ENCODE measurements at places on chromosomes 4 and X.
A peak's percentile ranks its signal among the peaks of the same experiment; 100 is the strongest.

DNA sequence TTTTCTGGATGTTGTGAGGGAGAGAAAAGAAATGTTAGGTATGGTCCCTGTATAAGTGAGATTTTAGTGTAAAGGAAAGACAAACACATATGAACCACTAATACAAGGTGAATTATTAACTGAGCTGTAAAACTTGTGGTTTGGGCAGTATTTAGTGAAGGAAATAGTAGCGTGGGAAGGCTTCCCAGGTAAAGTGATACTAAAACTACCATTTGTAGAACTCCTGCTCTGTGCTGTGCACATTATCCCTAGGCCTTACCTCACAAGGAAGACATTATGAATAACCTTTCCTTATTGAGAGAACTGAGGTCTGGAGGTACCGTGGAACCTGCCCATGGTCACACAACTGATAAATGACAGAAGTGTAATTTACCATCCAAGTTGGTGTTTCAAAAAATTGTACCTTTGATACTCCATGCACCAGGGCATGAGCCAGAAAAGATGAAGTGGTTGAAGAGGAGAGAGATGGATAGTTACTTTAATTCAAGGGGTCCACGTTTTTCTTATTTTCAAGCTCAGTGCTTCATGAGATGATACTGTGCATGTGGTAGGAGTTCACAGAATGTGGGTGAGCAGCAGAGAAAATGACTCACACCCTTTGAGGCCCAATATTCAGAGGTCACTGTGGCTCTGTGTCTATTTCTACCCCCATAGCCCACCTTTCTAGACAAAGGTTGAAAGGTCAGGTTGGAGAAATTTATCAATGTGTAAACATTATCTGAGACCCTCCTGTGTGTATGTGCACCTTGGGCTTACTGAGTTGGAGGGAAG, 2.6 kb upstream of the VSIG4 start:
- DNase-seq: no peak

DNA sequence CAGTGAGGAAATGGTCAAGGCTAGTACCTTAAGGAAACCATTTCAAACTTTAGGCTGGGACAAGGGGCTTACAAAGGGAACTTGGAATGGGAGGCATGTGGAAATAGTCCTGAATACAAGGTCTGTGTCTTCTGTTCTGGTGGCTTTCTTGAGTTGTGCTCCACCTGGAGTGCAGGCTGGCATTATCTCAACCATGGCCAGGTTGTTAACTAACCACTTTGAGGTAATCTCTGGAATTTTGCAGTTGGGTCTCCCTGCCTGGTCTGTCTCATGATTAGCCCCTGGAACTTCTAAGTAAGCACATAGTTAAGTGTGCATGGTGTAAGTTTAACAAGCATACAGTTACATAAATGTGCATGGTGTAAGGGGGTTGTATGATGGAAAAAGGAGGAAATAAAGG, 77.5 kb downstream of the PCDH18 start:
- DNase-seq: no peak

GRCh38 chr4:20532116-20532790, 168.0 kb upstream of the PACRGL start:
- no peak for DNase-seq

- no peak for DNase-seq
Observed at GRCh38 chr4:37635155-37635554, 51.0 kb downstream of the RELL1 start.

- no peak for DNase-seq
Observed at GRCh38 chr4:161197912-161198311, 965.9 kb downstream of the FSTL5 start.

GRCh38 chrX:94662689-94663088, 988.7 kb downstream of the FAM133A start:
- no peak for DNase-seq

DNA sequence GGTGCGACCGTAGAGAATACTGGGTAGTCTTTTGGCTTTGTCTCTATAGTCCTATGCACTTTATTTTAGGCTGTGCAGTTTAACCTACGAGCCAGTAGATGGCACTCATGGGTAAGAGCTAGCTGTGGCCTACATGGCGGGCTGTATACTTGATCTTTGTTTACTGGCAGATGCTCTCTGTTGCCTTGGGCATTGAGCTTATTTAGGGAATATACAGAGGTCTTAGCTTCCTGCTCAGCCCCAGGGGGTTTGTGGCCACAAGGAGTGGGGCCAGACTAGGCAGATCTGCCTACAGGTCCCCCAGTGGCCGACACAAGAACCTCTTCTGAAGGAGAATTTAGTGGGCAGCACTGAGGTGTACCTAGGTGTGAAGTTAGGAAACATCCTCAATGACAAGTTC, 227.6 kb upstream of the HDX start:
- DNase-seq: no peak

DNA sequence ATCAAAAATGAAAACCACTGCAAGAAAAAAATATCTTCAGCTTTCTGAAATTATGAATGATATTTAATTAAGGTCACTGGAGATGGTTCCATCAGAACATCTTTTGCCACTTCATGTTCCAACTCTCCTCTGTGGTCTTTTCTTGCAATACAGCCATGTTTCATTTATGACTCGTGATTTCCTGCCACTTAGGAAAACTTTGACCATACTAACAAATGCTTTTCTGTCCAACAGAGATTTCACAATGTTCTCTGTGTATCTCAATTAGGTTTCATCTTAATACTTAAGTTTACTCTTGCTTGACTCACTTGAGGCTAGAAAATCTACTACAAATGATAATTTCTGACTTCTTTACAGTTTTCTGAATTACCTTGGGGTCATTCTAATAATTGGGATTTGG, 330.9 kb downstream of the CXXC4 start:
- no peak for DNase-seq

DNA sequence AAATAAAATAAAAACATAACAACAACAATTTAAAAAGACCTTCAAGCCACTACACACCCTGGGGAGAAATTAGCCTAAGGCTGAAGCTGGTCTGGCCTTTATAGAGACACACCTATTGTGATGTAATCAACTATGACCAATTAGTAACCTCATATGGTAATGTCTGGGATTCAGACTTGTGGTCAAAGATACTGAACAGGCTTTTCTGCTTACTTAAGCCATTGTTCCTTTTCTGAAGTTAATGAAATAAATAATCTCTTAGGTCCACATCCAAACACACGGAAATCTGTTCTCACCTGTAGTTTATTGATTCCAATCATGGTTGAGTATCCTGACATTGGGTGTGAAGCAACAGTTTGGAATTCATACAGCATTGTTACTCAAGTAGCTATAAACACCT, 152.5 kb downstream of the PLS3 start:
- no peak for DNase-seq

GRCh38 chrX:65926095-65927019, 113.5 kb downstream of the VSIG4 start:
- DNase-seq: no peak

DNA sequence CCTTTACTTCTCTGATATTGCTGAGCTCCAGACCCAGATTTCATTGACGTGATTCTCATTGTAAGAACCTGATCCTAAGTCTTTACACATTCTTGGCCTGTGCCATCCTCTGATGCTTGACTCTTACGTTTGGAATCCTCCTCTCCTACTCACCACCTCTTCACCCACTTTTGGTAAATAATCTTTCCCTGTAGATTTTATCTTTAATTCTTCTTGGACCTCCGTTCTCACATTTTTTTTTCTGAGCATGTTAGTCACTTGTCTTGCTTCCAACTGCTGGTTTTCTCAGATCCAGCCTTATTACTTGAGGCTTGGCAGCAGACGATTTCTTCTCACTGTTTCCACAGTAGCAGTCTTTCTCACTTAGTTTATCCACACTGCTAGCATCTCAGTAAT, 12.4 kb upstream of the SH3RF1 start:
- DNase-seq: no peak

DNA sequence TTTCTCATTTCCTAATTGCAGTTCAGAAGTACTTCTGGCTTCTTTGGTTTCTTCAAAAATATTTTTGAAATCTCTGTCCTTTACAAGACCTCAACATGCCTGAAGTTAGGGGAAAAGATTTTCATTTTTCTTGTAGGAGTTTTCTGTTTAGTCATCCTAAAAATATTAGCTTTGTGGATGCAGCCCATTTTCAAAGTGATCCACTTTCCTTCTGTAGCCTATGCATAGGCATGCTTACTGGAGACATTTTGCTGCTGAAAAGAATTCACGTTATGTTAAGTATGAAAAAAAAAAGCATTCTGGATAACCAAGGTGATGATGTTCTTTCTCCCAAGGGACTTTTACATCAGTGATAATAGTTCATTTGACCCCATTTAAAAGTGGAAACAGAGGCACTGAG, 245.6 kb downstream of the THOC2 start:
- no peak for DNase-seq

DNA sequence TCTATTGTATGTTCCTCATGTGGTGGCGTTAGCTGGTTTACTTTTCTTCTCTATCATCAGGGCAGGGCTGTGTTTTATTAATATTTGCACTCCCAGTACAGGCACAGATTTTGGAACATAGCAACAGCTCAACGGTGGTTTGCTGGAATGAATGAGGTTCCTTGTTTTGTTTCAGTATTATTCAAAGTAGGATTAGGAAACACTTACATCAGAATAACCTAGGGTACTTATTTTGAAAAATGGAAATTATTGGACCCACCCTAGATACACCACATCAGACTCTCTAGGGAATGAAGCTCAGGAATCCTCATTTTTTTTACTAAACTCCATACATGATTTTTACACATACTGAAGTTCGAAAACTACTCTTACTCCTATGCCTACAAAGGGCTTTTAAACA, 108.8 kb upstream of the ENPEP start:
- DNase-seq: no peak

DNA sequence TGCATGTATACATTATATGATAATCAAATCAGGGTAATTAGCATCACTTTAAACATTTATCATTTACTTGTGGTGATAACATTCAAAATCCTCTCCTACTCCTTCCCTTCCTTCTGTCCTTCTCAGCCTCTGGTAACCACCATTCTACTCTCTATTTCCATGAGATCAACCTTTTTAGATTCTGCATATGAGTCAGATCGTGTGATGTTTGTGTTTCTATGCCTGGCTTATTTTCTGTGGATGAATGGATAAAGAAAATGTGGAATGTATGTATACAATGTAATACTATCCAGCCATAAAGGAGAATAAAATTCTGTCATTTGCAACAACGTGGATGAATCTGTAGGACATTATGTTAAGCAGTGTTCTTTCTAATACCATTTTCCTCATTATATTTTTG, 123.9 kb downstream of the NAA11 start:
- DNase-seq: no peak

- no peak for DNase-seq
Observed at GRCh38 chrX:129736491-129736890, 2.3 kb upstream of the XPNPEP2 start.

DNA sequence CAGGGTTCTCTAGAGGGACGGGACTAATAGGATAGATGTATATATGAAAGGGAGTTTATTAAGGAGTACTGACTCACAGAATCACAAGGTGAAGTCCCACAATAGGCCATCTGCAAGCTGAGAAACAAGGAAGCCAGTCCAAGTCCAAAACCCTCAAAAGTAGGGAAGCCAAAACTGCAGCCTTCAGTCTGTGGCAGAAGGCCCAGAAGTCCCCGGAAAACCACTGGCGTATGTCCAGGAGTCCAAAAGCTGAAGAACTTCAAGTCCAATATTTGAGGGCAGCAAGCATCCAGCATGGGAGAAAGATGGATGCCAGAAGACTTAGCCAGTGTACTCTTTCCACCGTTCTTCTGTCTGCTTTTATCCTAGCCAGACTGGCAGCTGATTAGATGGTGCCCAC, 227.2 kb downstream of the KCTD8 start:
- DNase-seq: no peak

- no peak for DNase-seq
Observed at GRCh38 chr4:142563682-142564291, 282.3 kb downstream of the INPP4B start.

GRCh38 chrX:100895365-100896075, 21.4 kb upstream of the NOX1 start:
- DNase-seq: peak; percentile 24

DNA sequence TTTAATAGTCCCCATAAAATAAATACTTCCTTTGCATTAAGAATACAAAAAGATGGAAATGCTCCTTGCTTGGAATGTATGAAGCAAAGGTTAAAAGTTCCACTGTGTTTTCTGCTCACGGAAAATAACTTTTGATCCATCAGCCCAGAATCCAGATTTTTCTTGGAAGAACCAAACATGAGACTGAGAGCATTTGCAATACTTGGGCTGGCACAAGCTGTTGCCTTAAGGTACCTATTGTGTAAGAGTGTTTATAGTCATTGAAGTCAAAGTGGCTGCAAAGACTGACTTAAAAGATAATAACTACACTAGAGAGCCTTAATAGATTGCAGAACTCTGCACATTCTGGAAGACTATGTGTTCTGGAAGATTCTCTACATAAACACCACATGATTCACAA, 281.4 kb downstream of the RAB28 start:
- DNase-seq: no peak

- no peak for DNase-seq
Observed at GRCh38 chr4:134537701-134538100, 336.1 kb upstream of the PABPC4L start.

DNA sequence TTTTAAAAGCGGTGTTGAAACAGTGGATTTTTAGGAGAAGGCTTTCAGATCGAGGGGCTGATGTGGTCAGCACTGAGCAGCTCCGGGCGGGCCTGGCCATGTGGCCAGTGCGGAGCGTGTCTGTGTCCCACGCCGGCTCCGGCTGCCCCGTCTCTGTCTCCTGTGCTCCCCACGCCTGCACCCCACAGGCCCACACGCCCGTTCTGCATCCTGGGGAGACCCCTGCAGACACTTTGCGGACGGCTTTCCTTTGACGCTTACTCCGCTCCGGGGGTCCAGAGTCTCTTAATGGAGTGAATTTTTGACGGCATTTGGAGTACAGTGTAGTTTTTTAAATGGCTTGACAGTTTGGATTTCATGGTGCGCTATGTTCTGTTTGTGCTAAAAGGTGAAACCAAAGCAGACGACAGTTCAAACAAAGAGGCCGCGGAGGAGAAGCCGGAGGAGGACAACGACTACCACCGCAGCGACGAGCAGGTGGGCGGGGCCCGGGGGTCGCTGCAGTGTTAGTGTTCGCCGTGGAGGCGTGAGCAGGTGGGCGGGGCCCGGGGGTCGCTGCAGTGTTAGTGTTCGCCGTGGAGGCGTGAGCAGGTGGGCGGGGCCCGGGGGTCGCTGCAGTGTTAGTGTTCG, 38.7 kb downstream of the PCGF3 start:
- DNase-seq: no peak

- DNase-seq: no peak
Observed at GRCh38 chr4:67250131-67250896, 295.0 kb downstream of the CENPC start.

DNA sequence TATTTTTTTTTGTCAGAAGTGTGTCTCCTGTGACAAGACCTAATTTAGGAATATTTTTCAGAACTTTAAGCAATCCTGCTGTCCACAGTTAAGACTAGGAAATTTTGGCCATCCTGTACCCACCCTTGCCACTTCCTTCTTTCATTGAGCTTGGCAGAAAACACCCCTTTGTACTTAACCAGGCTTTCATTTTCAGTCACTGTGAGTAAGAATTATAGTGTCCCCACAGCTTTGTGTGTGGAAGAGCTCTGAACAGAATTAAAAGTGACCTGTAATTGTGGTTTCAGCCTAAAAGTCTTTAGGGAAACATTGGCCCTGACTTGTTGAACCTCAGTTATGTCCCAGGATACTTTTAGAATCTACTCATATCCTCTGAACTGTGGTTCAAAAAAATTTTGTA, 153.7 kb upstream of the BMP3 start:
- DNase-seq: no peak

- DNase-seq: no peak
Observed at GRCh38 chr4:94744850-94745249, 12.9 kb upstream of the BMPR1B start.

- DNase-seq: no peak
Observed at GRCh38 chrX:133495464-133496391, 80.4 kb upstream of the GPC4 start.

- DNase-seq: no peak
Observed at GRCh38 chr4:155539746-155540145, 126.9 kb upstream of the GUCY1A1 start.

Data from NCI-H2227 treated with DMSO at 0.1 percent for 48 hours (cell line).